ENCODE measurements at places on chromosomes 2 and 18.

DNA sequence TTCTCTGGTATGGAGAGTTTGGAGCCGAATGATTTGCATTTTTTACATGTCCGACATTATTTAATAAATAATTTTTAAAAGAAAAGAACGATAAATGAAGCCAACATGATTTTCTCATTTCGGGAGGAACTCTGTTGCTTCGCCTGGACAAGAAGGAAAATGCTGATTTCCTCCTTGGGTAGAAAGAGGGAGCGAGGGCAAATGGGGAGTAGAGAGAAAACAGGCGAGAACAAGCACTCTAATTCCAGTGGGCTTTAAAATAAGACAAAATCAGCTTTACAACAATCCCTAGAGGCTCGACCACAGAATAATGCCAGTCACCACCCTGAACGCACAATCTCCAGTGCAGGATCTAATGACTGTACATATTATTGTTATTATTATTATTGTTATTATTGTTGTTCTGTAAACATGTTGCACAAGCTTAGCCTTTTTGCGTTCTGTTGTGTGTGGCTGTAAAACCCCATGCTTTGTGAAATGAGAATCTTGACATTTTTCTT lies 3.7 kb downstream of the DLX1 start:
- no peak for DNase-seq

DNA sequence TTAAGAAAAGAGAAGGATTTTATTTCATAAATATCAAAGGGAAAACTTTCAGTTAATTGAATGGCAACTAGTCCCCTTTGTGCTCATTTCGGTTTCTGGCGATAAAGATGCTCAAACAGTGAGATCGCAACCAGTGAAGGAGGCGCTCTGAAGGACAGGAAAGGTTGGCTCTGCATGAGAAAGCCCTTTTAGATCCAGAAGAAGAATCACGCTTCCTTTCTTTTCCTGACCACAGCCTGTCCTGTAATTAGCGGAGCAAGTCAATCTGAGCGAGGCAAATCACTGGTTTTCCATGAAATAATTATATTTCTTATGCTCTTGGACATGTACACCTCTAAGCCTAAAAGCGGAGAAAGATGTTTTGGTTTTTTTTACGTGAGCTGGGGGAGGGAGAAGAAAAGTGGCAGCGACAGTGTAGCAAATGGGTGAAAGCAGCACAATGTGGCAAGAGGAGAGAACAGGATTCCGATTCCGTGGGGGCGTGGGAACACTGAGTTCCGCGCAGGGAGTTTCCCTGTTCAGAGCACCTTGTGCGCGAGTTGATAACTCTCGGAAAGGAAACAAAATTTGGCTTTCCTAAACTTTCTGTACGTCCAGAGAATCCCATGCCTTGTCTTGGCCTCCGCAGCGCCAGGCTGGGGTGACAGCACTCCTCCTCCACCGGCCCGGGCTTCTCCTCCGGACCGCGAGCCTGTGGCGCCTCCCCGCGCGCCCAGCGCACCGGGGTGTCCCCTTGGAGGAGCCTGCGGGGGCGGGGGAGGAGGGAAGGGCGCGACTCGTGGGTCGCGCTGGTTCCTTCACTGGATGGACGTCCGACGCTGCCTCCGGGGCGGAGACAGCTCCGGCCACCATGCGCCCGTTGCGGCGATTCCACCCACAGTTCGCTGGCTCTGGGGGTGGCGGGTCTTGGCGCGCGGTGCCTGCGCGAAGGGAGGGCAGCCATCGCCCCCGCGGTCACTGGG lies 620 bp upstream of the SLC9A2 start:
- no peak for DNase-seq

DNA sequence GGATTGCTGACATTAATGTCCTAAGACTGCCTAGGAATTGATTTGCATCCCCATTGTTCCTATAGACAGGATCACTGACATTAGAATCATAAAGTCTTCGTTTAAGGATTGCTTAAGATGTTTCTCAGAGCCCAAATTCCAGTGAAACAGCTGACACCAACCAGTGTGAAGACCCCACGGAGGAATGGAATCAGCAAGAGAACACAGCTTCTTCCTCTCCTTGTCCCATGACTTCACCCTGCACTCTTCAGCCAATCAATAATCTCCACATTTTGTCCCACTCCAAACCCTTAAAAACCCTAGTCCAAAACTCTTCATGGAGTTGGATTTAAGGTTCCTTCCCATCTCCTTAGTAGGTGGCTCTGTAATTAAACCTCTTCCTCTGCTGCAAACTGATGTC lies 157.0 kb upstream of the NDUFV2 start:
- DNase-seq, result no peak

DNA sequence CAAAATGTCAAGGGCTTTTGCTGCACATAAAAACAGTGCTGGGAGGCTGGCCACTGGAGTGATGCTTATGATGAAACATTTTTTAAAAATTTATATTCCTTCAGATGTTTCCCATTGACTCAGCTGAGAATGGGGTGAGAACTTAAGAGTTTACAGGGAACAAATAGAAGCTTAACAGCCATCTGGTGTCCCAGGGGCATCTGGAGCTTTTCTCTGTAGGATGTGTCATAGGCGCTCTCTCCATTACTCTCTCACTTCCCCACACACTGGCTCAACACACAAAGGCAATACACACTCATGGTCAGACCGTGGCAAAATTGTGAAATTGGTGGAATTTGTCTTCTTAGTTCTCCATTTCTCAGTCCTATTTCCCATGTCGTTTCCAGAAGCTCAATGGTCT lies 783.1 kb upstream of the LRRTM1 start:
- no peak for DNase-seq

GRCh38 chr18:24035316-24035715 lies 20.8 kb downstream of the TTC39C start:
- no peak for DNase-seq

DNA sequence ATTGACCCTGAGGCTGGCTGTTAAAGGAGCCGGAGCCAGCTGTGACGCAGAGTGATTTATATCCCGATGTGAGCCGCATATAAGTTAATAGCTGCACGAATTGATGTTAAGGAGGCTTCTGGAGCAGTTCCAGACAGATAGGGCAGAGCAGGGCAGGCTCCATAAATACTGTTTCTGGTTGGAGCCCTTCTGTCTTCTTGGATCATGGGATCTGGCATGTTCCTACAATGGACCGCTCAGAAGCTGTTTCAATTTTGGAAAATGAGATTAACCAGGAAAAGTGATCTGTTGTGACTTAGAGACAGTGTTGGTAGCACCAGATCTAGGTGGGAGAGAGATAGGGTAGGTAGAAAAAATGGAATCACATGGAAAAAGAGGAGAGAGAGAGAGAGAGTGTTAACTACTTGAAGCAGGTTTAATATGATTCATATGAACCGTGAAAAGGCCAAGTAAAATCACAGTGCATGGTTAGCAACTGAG lies 4.8 kb upstream of the IGFBP5 start:
- DNase-seq, result no peak

- DNase-seq, result no peak
Measured at GRCh38 chr18:76803413-76803812, 18.9 kb upstream of the ZNF236 start.

DNA sequence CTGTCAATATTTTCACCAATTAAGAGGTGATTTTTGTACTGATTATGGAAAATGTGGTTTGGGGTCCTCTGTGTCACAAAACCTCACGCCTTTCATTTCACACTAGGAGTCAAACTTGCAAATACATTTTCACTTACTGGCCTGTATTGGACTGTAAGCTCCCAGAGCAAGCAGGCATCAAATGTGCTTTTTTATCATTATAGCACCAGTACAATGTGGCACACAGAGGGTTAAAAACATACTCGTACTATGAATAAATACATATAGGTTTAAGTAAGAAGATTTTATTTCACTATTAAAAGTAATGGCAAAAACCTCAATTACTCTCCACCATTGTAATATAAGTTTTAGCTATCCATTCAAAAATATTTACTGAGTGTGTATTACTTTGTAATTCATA lies 56.7 kb downstream of the ABCB11 start:
- DNase-seq, result no peak

- no peak for DNase-seq
Measured at GRCh38 chr18:59033974-59034373, 105.7 kb upstream of the SEC11C start.

GRCh38 chr2:170047331-170048065 lies 130.4 kb upstream of the MYO3B start:
- DNase-seq, result no peak

DNA sequence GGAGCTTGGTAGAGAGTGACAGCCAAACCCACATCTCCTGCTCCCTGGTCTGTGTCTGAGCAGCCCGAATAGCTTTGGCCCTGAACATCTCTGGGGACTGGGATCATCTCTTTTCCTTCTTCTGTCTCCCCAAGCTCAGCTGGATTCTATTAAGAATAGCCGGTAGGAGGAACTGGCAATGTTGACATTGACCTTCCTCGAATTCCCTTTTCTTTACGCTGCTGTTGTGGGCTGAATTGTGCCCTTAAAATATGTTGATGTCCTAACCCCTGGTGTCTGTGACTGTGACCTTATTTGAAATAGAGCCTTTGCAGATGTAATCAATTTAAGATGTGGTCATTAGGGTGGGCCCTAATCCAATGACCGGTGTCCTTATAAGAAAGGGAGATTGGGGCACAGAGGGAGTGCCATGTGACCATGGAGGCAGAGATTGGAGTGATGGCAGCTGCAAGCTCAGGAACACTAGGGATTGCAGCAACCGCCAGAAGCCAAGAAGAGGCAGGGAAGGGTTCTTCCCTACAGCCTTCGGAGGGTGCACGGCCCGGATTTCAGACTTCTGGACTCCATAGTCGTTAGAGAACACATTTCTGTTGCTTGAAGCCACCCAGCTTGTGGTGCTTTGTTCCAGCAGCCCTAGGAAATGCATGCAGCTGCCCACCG lies 5.8 kb upstream of the SFTPB start:
- DNase-seq, result no peak

GRCh38 chr2:45218297-45218696 lies 209.0 kb upstream of the SIX2 start:
- no peak for DNase-seq
